ENCODE measurements at places on chromosomes 3 and 15.

GRCh38 chr3:147392625-147392946 is 13.8 kb downstream of the ZIC4 start:
- DNase-seq = no peak

- DNase-seq = no peak
Measured at GRCh38 chr3:4416961-4417360, 50.1 kb downstream of the SUMF1 start.

DNA sequence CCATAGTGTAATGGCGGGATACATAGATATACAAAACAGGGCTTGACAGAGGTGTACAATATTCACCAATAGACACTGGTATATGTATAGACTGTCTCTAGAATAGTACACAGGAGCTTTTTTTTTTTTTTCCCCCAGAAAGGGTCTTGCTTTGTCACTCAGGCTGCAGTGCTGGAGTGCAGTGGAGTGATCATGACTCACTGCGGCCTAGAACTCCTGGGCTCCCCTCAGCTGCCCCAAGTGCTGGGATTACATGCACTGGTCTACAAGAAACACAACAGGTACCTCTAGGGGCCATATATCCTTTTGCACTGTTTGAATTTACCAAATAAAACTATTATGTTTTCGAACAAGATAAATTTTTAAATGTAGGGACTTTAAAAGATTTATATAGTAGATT is 12.3 kb downstream of the RHOA start:
- no peak for DNase-seq

DNA sequence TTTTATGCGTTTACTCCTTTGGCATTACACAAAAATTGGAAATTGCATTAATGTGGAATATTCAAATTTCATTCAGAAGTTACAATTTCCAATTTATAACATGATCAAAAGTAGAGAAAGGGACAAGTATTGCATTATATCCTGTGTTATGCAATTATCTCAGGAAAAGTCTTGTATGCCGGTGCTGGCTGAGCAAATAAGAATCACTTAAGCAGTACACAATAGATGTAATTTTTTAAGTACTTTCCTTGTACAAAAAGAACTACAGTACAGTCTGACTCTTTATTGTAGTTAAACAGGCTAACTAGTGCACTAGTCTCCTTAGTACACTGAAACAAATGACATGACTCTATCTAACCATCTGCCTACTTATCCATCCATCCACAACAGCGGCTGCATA is 493.2 kb upstream of the KCNMB2 start:
- no peak for DNase-seq

DNA sequence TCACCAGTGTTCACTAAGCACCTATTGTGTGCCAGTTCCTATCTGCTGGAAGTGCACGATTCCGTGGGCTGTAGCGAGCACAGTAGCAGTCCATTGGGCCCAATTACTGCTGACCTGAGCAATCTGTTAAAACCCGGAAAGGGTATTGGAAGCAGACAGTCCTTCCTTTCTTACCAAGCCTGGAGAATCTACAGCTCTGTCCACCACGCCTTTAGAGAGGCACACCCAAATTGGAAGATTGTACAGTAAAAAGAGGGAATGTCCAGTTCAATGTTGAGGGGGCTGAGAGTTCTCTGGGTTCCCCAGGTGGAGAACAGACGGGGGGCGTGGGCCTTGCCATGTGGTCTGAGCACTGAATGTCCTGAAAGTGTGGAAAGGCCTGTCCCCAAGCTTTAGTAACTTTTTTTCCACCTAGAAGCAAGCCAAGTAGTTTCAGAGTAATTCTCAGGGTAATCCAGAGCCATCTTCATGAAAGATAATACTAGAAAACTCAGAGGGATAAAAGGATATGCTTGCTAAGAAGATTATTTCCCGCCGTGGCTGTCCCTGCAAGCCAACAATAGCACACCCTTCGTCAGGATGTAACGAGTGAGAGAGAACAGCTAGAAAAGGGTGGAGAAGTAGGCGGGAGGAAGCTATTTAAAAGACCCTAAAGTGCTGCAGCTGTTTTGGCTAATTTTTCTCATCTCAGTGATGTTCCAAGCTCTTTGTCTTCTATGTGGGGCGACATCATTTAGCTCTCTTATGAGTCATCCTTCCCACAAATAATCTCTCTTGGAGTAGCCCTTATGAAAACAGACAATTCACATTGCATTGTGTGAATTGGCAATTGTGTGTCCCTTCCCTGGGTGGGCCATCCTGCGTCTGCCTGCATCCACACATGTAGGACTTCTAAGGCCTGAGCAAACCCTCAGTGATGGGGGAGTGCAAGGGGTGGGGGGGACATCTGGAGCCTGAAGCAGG is 181.0 kb downstream of the ATG7 start:
- peak; percentile 69 for DNase-seq

DNA sequence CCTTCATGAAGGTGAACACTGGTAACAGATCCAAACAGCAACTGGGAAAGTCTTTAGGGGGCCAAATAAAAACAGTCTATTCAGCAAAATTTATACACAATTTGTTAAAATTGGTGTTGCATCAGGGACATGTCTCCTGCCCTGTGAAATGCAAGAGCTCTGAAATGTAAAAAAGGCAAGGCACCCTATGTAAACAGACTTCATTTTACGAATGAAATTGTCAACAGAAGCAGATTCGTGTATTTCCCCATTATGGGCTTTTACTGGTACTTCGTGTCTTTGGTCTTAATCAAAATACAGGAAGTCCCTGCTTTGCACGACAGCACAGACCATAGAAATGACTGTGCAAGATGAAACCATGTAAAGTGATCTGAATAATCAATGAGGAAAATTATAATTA is 127.3 kb upstream of the THBS1 start:
- peak; percentile 89 for DNase-seq

DNA sequence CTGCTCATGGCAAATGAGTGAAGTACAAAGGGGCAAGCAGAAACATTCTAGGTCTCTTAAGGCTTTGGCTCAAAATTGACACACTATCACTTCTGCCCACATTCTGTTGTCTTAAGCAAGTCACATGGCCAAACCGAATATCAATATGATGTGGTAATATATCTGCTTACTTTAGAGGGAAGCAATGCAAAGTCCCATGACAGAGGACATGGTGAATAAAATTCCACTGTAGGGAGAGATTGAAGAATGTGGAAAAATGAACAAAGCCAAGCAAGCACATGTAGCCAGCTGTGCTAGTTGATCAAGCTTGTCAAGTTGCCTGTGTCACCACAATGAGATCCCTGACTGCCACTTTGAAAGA is 11.2 kb upstream of the TBC1D5 start:
- no peak for DNase-seq

- DNase-seq = no peak
Measured at GRCh38 chr3:61877359-61878138, 316.2 kb downstream of the PTPRG start.

GRCh38 chr3:72724070-72724469 is 124.2 kb downstream of the SHQ1 start:
- no peak for DNase-seq

GRCh38 chr3:160464321-160464720 is 14.7 kb upstream of the TRIM59 start:
- no peak for DNase-seq

GRCh38 chr3:127497676-127498075 is 92.9 kb downstream of the TPRA1 start:
- DNase-seq = no peak

DNA sequence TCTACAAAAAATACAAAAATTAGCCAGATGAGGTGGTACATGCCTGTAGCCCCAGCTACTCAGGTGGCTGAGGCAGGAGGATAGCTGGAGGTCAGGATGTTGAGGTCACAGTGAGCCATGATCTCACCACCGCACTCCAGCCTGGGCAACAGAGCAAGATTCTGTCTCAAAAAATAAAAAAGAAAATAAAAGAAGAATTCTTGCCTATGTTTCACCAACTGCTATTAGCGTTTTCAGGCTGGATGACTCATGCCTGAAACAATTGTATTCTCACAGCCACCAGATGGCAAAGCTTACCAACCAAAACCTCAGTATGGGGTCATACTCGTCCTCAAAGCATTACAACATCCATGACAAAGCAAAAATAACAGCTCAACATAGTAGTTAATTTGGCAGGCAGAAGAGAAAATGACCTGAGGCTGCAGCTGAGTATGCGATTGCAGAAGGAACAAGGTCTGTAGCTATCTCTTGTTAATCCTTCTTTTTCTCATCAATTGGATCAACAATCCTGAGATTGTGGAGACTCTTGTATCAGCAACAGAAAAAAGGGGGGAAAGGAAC is 52.2 kb downstream of the TP53BP1 start:
- DNase-seq = peak; percentile 96

DNA sequence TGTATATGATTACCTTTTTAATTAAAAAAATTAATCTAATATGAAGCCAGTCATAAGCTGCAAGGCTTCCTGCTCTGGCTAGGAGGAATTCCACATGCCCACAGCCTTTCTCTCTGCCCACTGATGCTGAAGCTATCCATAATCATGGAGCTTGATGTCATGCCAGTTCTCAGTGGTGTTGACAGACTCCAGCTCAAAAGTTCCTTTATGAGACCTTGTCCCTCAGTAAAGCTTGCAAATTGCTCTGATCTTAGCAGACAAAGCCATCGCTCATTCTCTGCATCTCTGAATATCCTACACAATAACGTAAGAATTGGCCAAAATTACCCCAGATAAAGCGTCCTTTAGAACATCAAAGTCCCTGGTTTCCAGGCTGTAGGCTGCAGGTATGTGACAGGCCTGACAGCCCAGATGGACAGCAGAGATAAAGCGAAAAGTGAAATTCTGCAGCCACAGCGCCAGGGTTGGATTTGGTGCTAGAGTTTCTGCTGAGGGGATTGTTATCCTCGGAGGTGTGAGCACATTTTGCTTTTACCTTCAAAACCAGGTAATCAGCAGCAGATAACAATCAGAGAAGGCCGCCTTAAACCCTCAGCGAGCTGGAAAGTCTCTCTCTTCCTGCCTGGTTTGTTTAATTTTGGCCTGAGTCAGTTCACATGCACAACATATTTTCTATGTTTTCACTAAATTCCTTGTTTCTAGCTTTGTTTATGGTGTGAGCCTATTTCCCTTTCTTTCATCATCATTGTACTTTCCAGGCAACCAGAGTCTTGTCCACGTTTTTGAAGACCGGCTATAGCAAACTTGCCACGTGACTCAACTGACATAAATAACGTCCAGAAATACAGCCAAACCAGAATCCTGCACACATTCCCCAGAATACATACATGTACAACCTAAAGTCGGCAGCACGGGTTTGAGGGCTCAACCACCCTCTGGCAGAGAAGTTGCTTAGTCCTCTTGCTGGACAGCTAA is 36.6 kb upstream of the ALDH1A3 start:
- no peak for DNase-seq

All from MV-4-11 (cell line).